ENCODE measurements at places on chromosomes 4 and X.
A peak's percentile ranks its signal among the peaks of the same experiment; 100 is the strongest.

DNA sequence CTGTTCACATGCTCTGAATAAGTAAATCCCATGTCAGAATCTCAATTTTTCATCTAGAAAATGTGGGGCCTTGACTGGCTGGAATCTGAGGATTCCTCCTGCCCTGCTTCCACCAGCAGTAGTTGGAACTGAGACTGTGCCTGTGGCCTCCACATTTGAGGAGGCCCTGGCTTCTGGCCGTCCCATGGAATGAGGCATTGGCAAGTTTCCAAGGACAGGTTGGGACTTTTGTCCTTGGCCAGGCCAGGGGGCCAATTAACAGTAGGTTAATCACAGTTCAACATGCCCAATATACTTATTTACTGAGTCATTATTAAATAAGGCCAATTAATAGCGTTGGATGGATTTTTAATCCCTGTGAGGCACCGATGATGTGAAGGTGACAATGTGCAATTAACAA, 50.2 kb upstream of the GABRE start:
- no peak for DNase-seq

GRCh38 chrX:40644821-40645358, 2.5 kb downstream of the CXorf38 start:
- DNase-seq, result peak; percentile 23

GRCh38 chrX:119870626-119871131, 854 bp downstream of the RNF113A start:
- no peak for DNase-seq

DNA sequence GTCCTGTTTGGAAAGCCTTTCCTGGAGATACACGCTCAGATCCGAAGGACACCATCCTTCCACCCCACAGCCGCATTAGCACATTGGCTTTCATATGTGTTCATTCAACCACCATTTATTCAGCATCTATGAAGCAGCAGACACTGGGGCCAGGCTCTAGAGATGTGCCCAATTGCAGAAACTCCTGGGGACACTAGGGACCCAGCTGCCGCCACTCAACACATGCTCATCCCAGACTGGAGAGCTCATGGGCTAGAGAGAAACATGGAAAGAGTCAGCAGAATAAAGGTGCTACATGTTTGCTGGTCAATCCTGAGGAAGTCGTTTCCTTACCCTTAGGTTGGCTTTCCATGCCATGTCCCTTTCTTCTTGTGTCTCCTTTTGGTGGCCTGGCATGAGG, 7.6 kb downstream of the CTAG1A start:
- no peak for DNase-seq

DNA sequence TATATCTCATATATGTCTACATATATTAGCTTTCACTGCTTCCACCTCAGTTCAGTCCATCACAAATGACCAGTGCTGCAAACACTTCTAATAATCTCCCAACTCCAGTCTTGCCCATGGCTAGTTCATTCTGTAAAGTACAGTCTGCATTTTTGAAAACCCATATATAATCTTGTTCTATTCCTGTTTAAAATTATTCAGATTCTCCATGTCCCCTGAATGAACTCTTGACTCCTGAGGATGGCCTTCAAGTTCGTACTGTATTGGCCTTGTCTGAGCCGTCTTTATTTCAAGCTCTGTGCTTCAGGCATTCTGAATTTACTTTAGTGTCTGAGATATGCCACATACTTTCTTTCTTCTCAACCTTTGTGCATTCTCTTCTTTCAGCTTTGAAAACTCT, 84.7 kb downstream of the PTPN13 start:
- DNase-seq, result no peak

GRCh38 chr4:63218856-63219255, 1190.4 kb downstream of the TECRL start:
- no peak for DNase-seq

- DNase-seq, result no peak
Observed at GRCh38 chr4:185142564-185142911, 528 bp upstream of the SLC25A4 start.

DNA sequence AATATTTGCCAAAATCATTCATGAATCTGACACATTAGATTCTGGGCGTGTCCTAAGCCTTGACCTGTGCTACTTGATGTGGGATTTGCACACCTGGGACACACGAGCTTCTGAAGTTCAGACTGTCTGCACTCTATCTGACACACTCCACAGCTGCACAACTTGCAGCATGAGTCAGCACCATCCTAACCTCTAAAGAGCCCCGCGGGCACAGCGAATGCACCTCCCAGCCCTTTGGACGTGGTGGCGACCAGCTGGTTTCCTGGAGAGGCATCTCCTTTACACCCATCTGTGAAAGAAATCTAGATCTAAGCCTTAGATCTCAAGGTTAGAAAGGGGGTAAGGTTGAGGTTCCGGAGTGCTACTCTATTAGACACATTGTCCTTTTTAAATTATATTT, 69.2 kb downstream of the SORBS2 start:
- DNase-seq, result no peak

DNA sequence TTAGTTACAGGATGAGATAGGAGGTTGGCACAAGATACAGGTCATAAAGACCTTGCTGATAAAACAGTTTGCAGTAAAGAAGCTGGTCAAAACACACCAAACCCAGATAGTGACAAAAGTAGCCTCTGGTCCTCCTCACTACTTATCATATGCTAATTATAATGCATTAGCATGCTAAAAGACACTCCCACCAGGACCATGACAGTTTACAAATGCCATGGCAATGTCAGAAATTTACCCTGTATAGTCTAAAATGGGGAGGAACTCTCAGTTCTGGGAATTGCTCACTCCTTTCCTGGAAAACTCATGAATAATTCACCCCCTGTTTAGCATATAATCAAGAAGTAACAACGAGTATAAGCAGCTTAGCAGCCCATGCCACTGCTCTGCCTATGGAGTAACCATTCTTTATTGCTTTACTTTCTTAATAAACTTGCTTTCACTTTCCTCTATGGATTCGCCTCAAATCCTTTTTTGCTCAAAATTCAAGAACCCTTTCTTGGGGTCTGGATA, 1254.4 kb downstream of the PCDH7 start:
- DNase-seq, result no peak

DNA sequence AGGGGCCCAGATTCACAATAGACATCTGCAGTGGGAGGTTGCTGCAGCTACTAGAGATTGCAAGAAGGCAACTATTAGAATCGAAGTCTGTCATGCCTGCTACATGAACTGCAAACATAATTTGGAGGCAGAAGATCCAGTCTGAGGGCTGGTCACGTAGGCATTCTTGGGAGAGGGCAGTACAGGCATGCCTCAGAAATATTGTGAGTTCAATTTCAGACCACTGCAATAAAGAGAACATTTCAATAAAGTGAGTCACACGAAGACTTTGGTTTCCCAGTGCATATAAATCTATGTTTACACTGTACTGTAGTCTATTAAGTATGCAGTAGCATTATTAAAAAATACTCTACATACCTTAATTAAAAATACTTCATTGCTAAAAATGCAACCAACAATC, 585.8 kb upstream of the FAT1 start:
- DNase-seq, result no peak

DNA sequence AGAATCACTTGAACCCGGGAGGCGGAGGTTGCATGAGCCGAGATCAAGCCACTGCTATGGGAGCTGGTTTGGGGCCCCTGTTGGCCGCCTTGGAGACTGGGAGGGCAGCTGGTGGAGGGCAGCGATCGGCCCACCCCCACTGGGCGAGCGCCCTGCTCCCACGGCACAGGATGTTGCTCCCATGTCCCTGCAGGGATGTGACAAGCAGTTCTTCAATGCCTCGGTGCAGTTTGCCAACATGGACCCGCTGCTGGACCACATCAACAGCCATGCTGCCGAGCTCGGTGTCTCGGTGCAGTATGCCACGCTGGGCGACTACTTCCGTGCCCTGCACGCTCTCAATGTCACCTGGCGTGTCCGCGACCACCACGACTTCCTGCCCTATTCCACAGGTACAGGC, 19.4 kb downstream of the MAN2B2 start:
- no peak for DNase-seq

DNA sequence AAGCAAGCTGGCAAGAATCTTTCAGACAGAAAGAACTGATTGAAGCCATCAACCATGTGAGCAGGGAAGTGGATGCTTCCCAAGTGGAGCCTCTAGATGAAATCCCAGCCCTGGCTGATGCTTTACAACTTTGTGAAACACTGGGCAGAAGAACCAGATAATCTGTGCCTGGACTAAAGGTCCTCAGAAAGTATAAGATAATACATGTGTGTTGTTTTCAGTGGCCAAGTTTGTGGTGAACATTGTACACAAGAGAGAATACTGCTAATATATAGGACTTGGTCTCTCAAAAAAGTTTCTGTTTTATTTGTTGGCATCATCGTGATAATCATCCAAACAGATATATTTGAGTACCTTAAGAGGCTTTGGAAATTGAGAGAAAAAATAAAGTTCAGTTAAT, 1367.8 kb upstream of the IGFBP7 start:
- DNase-seq, result no peak

- DNase-seq, result peak; percentile 46
Observed at GRCh38 chr4:26131711-26132110, 189.1 kb upstream of the RBPJ start.

DNA sequence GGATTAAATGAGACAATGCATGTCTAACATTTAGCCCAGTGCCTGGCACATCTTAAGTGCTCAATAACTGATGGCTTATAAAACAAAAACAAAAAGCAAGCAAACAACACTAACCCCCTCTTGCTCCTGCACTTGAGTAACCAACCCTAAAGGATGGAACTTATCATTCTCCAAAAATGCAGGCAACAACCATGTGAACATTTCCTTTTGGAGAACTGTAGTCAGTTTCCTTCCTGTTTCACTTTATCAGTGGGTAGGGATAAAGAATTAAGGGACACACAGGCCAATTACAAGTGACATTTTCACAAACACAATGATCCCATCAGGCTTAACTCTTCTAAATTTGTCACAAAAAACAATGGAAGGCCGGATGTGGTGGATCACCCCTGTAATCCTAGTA, 30.4 kb downstream of the RPS3A start:
- no peak for DNase-seq

DNA sequence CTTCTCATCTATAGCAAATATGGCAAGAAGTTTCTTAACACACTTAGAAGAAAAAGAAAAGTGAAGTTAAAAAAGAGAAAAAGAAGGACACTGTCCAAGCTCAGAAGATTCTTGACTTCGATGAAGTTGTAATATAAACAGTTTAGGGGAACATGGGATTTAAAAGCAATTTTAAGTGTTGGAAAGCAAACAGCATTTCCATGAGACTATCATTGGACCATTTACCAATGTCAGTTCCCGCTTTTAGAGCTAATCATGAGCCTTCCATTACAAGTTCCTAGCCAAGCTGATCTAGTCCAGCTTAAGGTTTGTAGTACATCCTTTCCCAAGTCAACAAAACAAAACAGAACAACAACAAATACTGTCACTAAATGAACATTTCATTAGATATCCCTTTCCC, 45.1 kb upstream of the FGF2 start:
- DNase-seq, result no peak

- peak; percentile 21 for DNase-seq
Observed at GRCh38 chr4:41882625-41883347, 52.4 kb upstream of the TMEM33 start.

DNA sequence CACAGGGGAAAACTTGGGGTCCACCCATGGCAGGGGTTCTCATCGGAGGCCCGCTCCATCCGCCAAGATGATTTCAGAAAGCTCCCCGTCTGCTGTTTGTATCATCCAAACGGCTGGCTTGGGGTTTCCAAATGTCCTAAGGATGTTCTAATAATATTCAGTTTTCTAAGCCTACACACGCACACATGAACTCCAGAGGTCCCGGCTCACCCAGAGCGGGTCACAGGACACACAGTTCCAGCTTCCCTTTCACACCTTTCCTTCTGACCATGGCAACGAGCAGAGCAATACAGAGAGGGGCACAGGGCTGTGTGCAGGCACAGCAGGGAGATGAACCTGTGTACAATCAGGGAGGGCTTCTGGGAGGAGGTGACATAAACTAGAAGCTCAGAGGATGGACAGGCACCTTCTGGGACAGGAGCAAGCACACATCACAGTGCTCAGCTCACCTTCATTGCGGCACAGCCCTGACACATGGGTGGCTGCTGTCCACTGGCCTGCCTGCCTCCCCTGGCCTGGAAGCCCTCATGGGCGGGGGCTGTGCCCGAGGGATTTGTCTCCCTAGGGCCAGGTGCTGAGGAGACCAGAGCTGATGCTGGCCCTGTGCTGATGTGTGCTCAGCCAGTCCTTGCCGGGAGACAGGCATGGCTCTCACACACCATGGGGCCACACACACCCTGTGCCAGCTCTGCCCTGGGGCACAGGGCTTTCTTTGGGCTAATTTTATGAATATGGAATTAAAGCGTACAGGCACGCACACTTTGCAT, 44.8 kb downstream of the ABLIM2 start:
- DNase-seq, result no peak
